NAMALWA (cell line): ENCODE measurements at places on chromosomes 2 and 18.
A peak's percentile ranks its signal among the peaks of the same experiment; 100 is the strongest.

GRCh38 chr18:36028859-36029258 is 38.5 kb downstream of the RPRD1A start:
- DNase-seq: no peak

DNA sequence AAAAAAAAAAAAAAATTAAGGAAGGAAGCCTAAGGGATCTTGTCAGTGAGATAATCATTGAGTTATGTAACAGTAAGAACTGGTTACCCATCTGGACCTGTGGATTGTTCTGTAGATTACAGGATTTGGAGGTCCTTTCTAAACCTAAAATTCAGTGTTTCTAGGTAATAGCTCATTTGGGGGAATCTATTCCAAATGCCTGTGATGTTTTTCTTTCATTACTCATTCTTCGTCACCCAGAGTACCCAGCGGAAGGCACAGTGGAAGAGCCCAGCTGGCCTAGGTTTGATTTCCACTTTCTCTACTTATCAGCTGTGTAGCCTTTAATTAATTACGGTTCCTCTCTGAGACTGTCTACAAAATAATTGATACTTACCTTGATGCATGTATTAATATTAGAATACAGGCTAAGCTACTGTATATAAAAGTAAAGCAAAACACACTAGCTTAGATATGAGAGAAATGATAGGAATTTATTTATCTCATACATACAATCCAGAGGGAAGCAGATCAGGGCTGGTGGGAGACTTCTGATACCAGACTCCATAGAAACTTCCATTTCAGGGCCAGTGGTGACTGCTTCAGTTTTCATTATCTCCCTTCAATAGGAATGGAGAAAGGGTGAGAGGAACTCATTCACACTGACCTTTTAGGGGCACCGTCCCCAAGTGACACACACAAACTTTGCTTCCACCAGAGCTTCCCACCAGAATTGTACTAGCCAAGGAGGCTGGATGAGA is 115.8 kb upstream of the NOSTRIN start:
- DNase-seq: no peak

DNA sequence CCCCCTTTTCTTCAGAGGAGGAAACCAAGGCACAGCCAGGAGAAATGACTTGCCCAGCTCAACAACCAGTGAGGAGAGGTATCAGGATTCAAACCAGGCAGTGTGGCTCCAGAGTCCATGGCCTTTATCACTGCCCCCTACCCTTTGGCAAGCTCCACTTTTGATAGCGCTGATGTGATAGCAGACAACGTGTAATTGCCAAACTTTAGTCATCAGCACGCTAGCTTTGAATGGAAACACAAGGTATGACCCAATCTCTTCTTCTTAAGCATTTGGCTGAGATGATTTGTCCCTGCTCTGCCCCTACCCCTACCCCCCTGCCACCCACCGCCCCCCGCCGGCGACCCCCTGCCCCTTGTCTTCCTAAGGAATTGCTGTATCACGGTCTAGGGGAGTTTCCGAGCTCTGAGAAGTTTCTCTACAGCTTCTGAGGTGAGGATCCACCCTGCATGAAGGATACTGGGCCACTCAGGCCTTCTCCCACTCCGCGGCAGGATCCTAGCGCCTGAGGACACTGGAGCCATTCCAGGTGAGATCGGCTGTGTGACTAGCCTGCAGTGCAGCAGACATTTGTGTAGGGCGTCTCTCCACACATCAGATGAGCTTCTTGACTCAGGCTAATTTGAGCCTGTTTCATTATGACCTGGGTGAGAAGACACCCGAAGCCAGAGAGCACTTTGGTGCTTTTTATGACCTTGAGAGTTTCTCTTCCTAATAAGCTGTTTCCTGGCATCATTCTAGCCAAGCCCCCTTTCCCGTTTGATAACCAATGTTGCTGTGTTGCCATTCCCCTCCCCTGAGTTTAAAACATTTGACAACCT is 75.1 kb upstream of the MAP4K4 start:
- no peak for DNase-seq

GRCh38 chr18:27808683-27809082 is 368.2 kb downstream of the CDH2 start:
- DNase-seq: no peak

DNA sequence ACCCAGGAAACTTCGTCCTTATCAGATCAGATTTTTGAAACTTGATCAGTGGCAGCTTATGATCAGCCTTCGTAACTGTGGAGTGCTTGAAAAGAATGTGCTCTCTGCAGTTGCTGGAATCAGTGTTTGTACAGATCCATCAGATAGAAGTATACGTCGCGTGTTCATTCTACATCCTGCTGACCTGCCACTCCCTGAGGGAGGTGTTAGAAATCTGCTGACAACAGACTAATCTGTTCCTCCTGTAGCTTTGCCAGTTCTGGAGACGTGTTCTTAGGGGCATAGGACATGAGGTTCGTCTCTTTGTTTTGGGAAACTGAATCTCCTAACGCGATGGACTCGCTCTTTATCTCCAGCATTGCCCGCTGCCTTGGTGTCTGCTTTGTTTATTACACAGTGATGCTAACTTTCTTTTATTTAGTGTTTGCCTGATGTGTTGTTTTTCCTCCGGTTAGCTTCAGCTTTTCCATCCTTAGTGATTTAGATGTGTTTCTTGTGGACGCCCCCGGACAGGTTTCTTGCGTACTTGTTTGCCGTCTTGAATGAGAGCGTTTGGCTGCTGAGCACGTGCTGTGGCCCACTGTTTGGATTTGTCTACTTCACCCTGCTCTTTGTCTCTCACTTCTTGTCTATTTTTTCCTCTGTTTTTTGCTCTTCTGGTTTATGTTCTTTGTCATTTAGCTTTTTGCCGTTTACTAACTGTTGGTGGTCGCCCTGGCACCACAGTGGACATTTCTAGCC is 17.4 kb upstream of the GAL3ST2 start:
- no peak for DNase-seq

- DNase-seq: no peak
Measured at GRCh38 chr18:50726960-50727589, 92.7 kb downstream of the MRO start.

DNA sequence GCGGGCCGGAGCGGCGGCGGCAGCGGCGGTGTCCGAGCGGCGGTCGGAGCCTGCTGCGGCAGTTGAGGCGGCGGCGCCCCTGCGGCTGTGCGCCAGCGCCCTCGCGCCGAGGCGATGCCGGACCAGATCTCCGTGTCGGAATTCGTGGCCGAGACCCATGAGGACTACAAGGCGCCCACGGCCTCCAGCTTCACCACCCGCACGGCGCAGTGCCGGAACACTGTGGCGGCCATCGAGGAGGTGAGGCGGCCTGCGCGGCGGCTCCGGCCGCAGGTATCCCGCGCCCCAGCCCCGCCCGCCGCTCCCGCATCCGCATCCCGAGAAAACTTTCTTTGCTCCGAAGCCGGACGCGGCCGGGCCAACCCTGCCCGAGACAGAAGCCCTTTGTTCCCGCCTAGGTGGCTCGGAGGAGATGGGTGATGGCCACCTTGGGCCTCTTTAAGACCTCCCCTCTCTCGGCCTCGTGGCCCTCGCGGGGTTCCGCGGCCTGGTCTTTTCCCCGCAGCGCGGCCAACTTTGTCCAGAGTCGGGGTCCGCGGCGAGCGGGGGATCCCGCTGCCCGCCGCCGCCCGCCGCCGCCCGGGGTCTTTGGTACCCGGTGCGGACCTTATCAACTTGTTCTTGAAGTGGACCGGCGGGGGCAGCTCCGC is 504 bp downstream of the ASAP2 start:
- no peak for DNase-seq

DNA sequence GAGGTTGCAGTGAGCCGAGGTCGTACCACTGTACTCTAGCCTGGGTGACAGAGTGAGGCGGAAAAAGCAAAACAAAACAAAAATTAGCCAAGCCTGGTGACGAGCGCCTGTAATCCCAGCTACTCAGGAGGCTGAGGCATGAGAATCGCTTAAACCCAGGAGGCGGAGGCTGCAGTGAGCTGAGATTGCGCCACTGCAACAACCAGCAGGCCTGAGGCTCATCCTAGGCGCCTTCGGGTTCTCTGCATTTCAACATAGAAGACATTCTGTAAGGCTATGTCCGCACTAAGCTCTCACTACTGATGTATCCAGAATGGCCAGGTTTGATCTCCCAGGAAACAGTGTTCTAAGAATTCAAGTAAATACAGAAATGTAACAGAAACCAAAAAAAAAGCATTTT is 23.5 kb downstream of the PTPN2 start:
- DNase-seq: no peak

DNA sequence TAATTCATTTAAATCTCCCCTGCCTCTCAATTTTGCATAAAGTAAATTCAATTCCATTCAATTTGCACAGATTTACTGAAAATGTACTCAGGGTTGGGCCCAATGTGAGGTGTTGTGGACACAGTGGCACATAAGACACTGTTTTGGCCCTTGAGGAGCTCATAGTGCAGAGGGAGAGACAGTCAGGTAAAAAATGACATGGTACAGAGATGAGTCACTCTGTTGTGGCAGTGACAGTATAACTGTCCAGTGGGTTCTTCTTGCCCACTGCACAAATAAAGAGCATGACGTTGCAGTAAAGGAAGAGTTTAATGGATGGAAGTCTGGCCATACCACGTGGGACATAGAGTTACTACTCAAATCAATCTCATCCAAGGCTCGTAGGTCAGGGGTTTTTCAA is 400.3 kb upstream of the TRIB2 start:
- DNase-seq: no peak

- DNase-seq: no peak
Measured at GRCh38 chr2:6224267-6224666, 532.1 kb downstream of the SOX11 start.

GRCh38 chr2:216696751-216697560 is 1.6 kb upstream of the IGFBP5 start:
- peak; percentile 45 for DNase-seq

DNA sequence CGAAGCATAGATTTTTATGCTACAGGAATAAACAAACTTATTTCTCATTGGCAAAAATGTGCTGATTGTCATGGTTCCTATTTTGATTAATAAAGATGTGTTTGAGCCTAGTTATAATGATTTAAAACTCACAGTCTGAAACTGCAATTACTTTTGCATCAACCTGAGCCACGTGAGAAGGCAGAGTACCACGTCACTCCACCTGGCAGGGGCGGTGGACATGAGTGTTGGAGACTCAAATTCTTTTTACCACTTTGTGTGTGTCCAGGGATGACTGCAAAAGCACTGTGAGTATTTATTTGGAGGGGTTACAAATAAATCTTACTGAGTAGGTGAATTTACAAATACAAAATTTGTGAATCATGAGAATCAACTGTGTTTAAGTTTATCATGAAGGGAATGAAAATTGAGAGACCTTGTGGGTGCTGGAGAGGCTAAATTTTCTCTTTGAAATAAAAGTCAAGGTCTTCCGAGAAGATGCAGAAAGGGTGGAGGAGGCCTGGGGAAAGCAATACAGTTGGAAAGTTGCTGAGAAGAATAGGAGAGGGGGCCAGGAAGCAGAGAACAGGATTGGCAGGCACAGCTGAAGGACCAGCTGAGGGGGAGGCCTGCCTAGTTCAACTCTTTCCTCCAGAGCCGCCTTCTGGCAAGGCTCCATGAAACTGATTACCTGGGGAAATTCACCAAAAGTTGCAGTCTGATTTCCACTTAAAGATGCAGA is 316.4 kb downstream of the MYCN start:
- DNase-seq: no peak

DNA sequence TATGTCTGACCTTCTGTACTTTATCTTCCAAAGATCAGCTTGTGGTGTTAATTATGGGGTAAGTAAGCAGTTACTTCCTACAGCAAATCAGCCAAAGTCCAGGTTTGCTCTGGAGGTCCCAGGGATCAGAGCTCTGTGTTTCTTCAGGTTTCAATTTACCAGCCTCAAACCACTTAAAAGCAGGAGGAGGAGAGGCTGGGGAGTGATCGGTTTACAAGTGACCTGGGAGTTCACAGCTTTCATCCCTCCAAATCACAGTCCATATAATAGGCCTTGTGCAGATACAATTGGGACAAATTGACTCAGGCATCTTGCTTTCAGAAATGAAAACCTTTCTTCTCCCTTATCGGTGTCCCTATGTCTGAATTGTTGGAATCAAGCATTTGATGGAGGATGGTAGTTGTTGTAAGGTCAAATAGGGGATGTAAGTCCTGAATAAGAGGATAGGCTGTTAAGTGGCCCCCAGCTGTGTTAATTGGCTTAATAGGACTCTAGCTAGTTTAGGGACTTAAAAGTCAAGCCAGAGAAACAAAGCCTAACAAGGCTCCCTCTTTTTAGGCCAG is 188.0 kb upstream of the NT5C1B start:
- no peak for DNase-seq

- no peak for DNase-seq
Measured at GRCh38 chr18:56721491-56721890, 70.3 kb downstream of the WDR7 start.

DNA sequence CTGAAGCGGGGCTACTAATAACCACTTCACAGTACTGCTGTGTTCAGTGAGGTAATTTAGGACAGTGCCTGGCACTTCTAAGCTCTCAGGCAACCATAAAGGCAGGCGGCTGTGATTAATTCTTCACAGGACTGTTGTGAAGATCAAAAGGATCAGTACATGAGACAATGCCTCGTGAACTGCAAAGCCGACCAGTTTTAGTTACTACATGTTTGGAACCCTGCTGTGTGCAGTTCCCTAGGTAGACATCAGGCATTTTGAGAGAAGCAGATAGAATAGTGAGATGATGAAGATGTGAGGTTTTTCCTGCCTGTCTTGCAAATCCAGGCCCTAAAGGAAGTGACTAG is 19.1 kb downstream of the EFHD1 start:
- no peak for DNase-seq
